Hematopoietic multipotent progenitor cell treated with erythropoietin and hydrocortisone succinate and interleukin-3 and kit ligand, for 6 days (in vitro differentiated cells): ENCODE measurements at places on chromosomes 12 and 14.

- no peak for DNase-seq
Observed at GRCh38 chr12:123337070-123337469, 27.6 kb downstream of the SBNO1 start.

DNA sequence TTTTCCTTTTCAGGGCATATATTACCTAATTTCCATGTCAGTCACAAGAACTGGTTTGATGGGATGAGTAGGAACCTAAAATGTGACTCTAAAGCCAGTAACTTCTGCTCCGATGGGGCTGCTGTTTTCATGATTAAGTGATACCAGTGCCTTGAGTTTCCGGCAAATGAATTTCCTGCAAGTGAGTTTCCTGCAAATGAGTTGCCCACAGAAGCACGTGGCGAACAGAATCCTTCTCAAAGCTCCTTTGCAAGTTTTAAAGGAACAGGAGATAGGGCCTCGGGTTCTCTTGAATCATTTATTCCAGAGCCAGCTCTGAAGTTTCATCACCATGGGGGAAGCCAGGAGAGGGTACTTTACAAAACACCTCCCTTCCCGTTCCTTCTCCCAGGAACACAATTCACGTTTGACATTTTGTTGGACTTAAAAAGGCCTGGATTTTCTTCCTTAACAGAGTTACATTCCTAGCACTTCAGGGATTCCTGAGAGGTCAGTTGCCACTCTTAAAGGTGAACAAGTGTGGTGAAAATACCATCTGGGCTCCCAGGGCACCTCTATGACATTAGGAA is 2.2 kb upstream of the PPTC7 start:
- peak; percentile 77 for DNase-seq

DNA sequence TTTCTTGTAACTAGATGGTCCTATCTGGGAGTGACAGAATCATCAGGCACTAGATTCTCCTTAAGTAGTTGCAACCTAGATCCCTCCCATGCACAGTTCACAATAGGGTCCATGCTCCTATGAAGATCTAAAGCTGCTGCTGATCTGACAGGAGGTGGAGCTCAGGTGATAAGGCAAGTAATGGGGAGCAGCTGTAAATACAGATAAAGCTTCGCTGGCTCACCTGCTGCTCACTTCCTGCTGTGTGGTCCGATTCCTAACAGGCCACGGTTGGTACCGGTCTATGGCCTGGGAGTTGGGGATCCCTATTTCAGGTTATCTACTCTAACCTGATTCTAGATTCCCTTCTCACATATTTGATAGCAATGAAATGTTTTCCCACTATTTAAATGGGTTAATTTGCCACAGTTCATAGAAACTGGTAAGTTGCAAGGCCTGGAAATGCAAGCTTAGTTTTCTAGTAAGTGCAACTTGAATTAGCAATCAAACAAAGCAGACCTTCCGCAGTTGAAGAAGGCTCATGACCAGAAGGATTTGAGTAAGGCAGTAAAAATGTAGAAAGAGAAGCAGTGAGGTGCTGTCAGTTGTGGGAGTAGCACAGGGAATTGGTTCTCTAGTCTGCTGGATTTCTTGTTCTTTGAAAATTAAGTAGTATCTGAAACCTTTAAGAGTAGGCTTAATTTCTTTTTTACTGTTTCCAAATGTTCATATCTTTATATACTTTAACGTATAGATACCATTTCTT is 332.3 kb downstream of the EGLN3 start:
- DNase-seq, result no peak

DNA sequence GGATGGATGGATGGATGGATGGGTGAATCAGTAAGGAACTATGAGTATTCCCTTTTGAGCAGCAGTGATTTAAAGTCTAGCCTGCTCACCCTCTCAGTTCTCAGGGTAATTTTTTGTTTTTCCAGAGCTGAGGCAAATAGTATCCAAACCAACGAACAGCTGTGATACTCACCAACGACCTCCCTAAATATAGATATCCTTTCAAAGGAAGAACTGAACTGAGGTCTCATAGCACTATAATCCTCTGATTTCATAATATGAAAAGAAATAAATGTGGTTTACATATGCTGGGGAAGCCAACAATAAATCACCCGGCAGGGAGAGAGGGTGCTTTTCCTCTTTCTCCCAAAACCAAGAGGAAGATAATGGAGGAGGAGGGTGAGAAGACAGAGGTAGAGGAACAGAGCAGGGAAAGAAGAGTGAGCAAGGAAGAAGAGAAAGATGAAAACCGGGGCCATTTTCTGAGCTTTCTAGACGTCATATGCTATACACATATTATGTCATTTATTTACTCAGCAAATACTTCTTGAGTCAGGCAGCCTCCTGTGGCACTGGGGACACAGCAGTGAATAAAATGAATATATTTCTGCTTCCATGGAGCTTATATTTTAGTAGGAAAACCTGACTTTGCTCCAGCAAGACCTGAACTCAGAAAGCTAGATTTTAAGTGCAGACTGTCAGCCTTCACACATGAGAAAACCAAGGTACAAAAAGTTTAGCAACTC is 710.7 kb upstream of the TBX3 start:
- DNase-seq, result no peak

DNA sequence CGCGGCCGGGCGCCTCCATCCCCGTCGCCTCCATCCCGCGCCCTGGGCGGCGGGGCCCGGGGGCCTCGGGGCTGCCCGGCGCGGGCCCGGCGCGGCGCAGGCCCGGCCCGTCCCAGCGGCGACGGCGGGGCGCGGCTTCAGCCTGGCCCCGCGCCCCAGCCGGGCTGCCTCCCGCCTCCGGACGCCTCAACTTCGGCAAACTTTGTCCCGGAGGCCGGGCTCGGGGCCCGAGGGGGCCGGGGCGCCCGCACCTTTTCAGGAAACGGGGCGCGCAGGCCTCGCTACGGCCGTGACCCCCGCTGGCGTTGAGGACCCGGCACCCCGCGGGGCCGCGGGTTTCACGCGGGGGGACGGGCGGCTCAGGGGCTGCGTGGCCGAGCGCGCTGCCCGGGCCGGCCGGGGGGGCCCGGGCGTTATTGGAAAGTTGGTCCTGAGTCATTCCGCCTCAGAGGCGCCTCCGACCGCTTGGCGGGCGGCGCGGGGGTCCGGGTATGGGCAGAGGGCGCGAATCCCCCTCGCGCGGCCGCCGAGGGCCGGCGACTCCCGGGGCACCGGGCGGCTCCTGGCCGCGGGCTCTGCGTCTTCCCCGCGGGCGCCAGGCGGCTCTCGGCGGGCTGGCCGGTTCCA is 575 bp downstream of the TRAF3 start:
- DNase-seq, result peak; percentile 24

DNA sequence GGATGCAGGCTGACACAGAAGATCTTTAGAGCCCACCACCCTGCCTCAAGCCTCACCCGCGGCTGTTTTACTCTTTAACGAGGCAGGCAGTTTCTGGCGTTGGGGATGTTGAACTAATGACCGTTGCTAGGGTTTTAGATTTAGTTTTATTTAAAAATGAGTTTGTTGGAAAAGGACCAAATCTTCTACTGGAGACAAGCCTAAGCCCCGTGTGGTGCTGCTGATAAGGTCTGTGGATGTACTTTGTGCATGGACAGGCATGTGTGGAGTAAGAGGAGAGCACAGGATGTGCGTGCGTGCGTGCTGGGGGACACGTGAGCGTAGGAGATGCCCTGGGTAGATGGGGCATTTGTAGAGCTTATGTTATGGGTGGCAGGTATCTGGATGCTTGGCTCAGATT is 5.7 kb downstream of the NTF3 start:
- DNase-seq, result peak; percentile 68

GRCh38 chr14:78071016-78071549 is 99.1 kb upstream of the NRXN3 start:
- no peak for DNase-seq
